ENCODE measurements at places on chromosomes 5 and 9. TPM values are rescaled to one million over a fixed set of nuclear protein-coding genes. Genes with fewer than 3 reads are reported as not detected.

GBA2 gene
- 157 TPM for total RNA-seq

CCL19 gene
- 2.2 TPM for total RNA-seq

CBY3 gene
- total RNA-seq, result not detected

GRCh38 chr5:39256477-39257235 lies 37.3 kb upstream of the FYB1 start:
- peak; percentile 24 for DNase-seq

GRCh38 chr5:136511046-136511445 lies 145.7 kb upstream of the TRPC7 start:
- no peak for DNase-seq

- DNase-seq, result no peak
These were observed 79.3 kb upstream of the MAP3K1 start for GRCh38 chr5:56735849-56736641.
